ENCODE measurements at places on chromosomes 5 and 9. TPM values are rescaled to one million over a fixed set of nuclear protein-coding genes. Genes with fewer than 3 reads are reported as not detected.

Gene CCDC180
- polyA plus RNA-seq = 12.8 TPM

Gene CCDC171
- 4.5 TPM for polyA plus RNA-seq

Gene DNAH5
- 2.5 TPM for polyA plus RNA-seq

Gene FAXDC2
- polyA plus RNA-seq = 34.1 TPM

Gene CTXN3
- polyA plus RNA-seq = not detected

Gene SERF1A
- 10.9 TPM for polyA plus RNA-seq

Gene DBH
- polyA plus RNA-seq = 0.62 TPM

Gene ALDH1A1
- polyA plus RNA-seq = 323 TPM

Gene SEMA6A
- polyA plus RNA-seq = 50.9 TPM

Gene SLC12A2
- 42.0 TPM for polyA plus RNA-seq

Gene MLANA
- 0.32 TPM for polyA plus RNA-seq

DNA sequence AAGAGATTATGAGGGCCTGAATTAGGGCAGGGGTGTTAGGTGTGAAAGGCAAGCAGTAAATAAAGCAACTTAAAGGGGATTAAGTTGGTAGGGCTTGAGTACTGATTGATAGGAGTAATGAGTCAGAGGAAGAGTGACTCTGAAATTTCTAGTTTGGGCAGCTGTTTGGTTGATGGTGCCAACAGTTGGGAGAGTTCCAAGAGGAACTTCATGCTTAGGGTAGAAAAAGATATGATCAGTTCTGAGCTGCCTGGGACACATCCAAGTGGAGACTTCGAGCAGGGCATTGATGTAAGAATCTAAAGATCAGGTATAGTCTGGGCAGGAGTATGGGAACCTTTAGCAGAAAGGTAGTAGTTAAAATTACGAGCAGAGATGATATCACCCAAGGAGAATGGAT is 10.2 kb downstream of the MAMDC2 start:
- no peak for DNase-seq

DNA sequence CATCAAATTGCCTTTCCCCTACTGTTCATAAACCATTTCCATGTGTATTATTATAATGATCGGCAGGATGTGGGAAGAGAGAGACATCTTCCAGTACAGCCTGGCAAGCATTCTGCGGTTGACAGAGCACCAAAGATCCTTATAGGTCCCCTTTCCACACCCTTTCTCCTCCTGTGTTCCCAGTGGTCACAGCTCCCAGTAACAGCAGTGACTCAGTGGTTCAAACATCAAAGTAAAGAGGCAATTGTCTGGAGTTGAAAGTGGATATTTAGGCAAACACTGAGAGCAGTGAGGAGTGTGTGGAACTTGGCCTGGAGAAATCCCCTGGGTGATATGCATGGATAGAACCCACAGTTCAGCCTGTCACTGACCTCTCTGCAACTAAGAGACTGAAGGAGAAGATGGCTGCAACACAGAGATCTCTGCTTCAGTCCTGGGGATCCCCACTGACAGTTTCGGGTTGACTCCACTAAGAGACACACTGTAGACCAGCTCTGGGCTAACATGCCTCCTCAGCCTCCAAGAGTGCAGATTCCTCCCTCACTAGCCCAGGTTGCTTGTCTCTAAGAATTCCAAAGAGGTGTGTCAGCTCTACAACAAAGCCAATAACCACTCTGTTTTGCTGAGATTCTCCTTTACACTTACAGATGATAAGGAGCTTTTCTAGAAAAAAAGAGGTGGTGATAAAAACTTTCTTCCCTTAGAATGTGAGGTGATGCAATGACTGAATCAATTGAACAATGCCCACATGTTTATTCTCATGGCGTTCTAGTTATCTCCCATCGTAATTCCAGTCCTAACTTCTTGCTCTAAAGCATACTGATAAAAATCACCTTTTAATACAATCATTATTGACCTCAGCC is 94.4 kb upstream of the IL6ST start:
- no peak for DNase-seq

GRCh38 chr9:72022841-72023240 is 37.6 kb downstream of the C9orf57 start:
- DNase-seq = no peak

DNA sequence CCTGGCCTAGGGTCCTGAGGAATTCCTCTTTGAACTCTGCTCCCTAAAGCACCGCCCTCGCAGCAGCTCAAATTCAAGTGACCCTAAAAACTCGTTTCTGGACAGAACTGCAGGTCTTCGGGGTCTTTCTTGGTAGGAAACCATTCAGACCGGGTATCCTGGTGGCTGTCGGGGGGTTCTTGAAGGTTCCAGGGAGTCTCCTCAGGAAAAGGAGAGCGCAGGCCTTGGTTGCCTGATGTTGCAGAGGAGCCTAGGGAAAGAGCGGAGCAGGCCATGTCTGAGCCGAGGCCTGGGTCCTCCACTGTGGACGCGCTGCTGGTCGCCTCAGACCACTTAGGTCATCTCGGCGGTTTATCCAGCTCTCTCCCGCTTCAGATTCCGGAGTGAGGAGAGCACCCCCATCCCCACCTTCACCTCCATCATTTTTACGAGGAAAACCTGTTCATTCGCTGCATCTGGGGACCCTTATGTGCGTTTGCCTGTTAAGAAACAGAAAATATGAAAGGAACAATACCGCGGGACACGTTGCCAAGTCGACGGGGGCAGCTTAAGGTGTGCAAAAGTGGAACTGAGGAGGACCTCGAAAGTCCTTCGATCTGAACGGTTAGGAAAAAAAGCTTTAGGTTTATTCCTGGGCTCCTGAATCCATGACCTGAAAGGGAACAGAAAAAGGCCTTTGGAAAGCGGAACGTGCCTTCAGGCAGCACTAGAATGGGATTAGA is 299.4 kb downstream of the PARP8 start:
- no peak for DNase-seq

DNA sequence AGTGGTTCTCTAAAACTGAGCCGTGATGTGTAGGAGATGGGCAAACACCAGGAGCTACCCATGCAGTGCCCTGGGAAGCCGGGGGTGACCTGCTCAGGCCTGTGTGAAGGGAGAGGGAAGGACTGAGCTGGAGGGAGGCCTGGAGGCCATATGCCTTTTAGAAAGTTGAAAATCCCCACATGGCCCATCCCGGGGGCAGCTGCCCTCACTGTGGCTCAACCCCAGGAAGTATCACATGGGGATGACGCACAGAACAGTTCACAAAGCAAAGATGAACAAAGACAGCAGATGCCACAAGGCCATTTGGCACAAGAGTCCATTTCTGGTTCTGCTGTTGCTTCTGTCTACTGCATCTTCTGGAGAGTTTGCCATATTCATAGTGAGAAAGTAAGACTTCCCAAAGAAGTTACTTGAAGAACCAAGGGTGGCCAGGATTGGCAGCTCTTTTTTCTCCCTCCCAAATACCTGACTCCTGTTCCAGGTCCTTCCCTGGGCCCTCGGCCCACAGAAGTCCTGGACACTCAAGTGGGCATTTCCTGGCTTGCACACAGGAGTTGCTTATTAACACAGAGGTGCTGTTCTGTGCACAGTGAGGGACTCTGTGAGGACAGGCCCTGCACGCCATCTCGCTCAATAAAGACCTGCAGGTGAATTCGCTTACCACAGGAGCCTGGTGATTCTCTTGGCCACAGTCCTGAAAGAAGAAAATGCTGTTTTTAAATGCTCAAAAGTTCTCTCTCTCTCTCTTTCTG is 25.1 kb downstream of the ACSL6 start:
- no peak for DNase-seq

GRCh38 chr9:108475813-108476212 is 380.0 kb downstream of the ACTL7B start:
- DNase-seq = no peak

- no peak for DNase-seq
These were observed 18.3 kb downstream of the ACTL7B start for GRCh38 chr9:108837530-108837929.

- DNase-seq = no peak
These were observed 4.0 kb downstream of the PAPPA start for GRCh38 chr9:116157436-116158138.

- no peak for DNase-seq
These were observed 25.1 kb downstream of the POLK start for GRCh38 chr5:75536694-75537360.

DNA sequence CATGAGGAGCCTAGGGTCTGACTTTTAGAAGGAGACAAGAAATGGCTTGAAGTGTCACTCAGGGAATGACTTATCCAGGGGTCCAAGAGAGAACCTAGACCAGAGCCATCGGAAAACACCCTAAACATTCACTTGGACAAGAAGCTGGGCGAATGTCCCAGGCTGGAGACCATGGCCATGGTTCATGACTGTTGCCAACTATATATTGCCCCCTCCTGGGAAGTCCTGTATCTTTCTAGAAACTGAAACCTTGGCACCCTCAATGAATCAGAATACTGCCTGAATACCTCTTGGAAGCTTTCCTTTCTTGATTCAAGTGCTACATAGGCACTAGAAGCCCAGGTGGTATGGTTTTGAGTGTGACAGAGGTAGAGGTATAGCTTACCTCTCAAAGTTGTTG is 29.9 kb downstream of the TRMO start:
- DNase-seq = no peak

GRCh38 chr5:100157066-100157465 is 378.1 kb upstream of the FAM174A start:
- DNase-seq = no peak

DNA sequence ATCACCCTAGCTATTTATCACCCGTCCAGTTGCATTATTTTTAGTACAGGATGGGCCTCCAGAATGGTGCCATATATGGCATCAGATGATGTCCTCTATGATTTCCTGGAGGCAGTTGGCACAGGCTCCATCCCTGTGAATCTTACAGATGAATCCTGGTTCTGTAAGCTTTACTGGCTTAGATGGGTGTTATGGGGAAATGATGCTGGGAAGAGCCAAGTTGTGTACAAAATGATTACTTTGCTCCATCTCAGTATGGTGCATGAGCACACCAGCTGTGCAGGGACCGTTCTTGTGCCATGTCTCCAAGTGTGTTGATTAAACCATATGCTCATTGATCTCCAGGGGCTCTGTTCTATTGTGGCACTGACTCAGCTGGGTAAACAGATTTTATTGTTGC is 755.7 kb downstream of the TLR4 start:
- DNase-seq = no peak

Measured in right renal cortex interstitium (tissue), 3 donors.